ENCODE measurements at places on chromosomes 5 and 9.

DNA sequence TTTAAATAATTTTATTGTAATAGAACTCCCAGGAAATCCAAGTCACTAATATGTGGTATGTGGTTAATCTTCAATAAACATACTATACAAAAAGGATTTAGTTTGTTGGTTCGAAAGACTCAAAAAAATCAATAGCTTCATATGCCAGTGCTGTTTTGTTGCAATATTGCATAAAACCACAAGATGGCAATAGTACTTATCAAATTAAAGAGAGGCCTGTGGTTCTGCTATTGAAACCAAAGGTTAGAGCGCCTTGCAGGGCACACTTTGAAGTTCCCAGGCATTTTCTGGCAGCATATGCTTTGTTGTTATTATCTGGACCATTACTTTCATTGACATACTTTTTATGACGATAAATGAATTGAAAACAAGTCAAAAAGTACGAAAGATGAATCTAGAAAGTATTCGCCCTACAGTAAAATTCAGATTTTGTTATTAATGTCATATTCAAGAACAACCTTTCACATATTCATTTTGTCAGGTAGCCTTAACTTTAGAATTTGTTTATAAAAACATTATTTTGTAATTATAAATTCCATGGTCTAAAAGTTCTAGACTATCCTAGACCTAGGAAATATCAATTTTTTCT lies 316.3 kb downstream of the MCTP1 start:
- DNase-seq, result peak; percentile 4

DNA sequence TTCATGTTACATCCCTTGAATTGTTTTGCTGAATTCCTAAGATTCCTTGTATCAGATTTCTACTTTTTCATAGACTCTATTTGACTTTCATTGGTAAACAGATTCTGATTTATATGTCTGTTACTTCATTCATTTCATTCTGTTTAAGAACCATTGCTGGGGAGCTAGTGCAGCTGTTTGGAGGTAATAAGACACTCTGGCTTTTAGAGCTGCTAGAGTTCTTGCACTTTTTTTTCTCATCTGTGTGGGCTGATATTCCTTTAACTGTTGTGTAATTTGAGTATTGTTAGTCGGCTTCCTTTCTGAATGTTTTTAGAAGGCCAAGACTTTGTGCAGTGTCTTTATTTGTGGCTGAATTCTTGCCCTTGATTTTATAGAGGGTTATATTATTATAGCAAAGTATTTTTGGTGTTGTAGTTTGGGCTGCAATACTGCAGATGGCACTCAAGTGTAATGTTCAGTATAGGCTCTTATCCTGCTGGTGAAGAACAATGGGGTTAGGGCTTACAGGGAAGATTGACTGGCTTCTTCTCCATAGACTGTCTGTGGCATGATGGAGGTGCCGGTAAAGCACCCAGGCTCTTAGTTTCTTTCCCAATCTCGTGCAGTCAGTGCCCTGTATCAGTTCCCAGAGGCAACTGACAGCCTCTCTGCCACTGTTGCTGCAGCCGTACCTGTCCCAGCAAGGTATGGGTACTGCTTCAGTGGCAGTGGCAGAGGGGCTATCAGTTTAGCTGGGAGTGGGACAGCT lies 162.2 kb downstream of the OXCT1 start:
- DNase-seq, result peak; percentile 15

DNA sequence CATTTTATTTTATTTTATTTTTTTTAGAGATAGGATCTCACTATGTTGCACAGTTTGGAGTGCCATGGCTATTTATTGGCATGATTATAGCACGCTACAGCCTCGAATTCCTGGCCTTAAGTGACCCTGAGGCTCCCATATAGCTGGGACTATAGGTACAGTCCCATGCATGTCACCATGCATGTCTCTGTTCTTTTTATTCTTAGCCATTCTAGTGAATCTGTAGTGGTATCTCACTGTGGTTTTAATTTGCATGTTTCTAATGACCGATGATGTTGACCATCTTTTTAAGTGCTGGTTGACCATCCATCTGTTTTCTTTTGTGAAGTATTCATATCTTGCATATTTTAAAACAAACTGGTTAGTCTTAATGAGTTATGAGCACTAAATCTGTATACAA lies 76.1 kb downstream of the SLC44A1 start:
- DNase-seq, result no peak

DNA sequence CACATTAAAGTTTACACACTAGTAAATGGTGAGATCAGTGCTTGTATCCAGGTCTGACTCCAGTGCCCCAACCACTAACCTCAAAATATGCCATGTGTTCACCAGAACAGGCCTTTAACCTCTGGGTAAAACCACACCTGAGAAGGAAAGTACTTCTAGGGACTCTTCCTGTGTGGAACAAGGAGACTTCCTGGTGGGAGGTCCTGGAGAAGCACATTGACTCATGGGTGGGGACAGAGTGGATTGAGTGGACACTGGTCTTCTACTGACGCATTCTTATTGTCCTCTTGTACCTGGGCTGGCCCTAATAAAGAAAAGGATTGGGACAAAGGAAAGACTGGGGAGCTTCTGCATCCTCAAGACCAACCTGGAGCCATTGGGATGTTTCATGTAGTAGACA lies 43.4 kb downstream of the ANGPTL2 start:
- no peak for DNase-seq

DNA sequence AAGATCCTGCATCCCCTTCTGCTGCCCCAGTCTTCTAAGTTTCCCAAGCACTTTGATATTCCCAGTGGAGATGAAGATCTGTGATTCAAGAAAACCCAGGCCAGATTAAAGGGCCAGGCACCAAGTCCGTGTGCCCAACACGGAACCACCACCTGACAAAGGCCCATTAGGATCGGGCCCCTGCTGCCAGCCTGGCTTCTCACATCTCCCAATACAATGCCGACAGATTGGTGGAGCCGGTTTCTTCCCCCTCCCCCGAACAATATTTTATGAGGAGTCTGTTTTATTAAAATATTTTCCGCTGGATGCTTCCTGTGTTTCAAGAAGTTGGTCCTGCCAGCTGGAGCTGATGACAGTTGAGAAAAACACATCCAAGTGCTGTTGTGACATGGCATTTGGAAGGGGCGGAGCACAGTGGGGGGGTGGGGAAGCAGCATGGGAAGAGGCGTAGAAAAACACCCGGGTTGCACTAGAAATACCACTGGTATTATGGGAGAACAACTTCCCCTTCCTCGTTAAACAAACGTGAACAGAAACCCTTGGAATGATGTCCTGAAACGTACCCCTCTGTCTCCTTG lies 45.0 kb downstream of the CRB2 start:
- no peak for DNase-seq

GRCh38 chr9:107571148-107571547 lies 81.6 kb upstream of the KLF4 start:
- no peak for DNase-seq

DNA sequence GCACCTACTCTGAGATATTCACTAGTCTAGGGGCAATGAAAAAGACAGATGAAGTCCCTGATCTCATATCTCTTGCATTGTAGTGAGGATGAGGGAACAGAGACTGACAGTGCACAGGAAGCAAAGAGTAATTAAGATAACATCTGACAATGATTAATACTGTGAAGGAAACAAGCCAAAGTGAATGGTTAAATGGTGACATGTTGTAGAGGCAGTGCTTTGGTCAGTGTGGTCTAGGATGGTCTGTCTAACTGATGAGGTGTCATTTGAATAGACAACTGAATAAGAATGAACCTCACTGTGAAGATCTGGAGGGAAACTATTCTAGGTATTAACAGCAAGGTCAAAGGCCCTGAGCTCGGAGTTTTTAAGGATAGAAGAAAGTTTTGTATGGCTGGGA lies 333.3 kb upstream of the GRIA1 start:
- DNase-seq, result no peak

DNA sequence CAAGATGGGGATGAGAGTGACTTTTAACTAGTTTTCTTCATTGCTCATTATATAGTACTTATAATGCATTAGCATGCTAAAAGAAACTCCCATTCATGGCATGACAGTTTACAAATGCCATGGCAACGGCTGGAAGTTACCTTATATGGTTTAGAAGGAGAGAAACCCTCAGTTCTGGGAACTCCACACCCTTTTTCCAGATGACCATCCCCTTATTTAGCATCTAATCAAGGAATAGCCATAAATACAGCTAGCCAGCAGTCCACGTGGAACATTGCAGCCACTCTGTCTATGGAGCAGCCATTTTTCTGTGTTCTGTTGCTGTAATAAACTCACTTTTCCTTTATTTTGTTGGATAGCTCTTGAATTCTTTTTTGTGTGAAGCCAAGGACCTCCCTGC lies 1137.8 kb downstream of the CDH18 start:
- DNase-seq, result no peak

- DNase-seq, result no peak
Observed at GRCh38 chr5:76528547-76529331, 94.5 kb downstream of the F2RL2 start.

GRCh38 chr5:133247881-133248624 lies 196.2 kb downstream of the HSPA4 start:
- no peak for DNase-seq

DNA sequence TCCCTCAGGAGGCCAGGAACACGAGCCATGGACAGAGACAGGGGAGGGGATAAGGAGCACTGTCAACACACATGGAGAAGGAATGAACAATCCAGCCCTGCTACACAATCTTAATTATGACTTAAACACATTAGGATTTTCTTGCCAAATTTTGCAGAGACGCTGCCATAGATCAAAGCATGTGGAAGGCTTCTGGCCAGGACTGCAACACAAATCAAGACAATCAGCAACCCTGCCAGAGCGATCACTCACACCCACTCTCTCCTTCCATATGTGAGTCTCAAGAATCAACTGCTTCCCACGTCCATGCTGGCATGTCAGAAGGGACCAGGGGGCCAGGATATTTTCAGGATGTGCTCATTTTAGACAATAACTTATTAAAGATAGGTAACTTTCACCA lies 85.6 kb downstream of the ROR2 start:
- no peak for DNase-seq

DNA sequence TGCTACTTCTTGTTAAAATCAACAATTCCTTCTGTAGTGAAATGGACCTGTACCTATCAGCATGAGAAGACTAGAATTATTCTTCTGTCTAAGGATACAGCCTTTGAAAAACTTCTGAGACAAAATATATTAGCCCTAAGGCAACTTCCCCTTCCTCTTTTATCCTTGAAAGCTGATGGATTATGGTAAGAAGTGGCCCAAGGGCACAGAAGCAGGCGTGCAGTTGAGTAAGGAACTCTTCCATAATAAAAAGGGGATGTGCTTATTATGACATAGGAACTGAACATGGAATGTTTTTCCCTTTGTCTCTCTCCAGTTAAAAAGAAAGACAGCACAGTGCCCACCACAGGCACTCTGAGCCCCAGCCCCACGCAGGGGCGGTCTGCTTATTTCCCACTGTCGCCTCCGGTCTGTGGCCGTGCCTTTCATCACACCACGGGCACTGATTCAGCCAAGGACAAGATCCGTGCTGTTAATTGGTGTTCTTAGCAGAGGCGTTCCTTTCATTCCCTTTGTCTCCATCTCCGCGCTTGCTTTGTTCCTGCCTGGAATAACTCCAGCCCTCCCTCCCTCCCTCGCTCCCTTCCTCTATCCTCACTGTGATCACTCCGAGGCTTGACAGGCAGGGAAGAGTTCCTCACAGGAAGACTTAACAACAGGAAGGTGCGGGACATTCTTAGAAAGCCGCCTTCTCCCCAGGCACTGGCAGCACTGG lies 135.9 kb upstream of the OTULINL start:
- no peak for DNase-seq

- peak; percentile 77 for DNase-seq
Observed at GRCh38 chr5:176784218-176785165, 25.9 kb upstream of the UNC5A start.

DNA sequence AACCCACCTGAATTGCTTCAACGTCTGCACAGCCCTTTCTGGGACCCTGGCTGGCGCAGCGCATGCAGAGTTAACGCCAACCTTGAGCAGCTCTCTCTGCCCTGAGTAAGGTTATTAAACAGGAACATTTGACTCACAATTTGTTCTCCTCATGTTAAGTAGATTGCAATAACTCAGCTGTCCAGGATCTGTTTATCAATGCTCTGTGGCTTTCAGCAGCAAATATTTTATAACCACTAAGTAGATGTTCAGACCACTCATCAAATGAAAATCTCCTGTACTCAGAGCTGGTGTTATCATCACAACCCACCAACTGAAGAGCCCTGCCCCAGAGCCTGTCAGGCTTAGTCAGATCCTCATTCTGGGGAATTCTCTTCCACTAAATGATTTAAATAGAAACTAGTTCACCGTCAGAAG lies 403.0 kb downstream of the ZNF608 start:
- DNase-seq, result no peak

DNA sequence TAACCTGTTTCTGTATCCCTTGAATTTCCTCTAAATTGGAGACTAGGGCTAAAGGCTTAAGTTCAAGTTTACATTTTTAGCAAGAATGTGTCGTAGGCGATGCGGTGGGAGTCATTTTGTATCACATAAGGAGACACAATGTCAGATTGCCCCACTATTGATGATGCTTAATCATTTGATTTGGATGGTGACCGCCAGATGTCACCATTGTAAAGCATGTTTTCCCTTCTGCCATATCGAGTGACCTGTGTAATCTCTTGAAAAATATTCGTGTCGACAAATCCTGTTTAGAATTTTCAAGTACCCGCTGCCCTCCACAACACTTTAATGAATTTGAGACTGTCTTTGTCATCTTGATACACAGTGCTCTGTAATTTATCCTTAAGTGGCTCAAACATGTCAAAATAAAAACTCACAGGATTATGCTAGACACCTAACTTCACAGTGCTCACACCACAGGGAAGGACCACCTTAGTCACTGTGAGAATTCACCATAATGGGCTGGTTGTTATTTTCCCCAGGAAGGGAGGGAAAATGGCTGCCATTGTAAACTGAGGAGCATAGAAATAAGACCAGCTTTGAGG lies 34.5 kb upstream of the SLC46A2 start:
- DNase-seq, result peak; percentile 57

GRCh38 chr5:171593976-171594375 lies 174.5 kb downstream of the FGF18 start:
- peak; percentile 81 for DNase-seq

DNA sequence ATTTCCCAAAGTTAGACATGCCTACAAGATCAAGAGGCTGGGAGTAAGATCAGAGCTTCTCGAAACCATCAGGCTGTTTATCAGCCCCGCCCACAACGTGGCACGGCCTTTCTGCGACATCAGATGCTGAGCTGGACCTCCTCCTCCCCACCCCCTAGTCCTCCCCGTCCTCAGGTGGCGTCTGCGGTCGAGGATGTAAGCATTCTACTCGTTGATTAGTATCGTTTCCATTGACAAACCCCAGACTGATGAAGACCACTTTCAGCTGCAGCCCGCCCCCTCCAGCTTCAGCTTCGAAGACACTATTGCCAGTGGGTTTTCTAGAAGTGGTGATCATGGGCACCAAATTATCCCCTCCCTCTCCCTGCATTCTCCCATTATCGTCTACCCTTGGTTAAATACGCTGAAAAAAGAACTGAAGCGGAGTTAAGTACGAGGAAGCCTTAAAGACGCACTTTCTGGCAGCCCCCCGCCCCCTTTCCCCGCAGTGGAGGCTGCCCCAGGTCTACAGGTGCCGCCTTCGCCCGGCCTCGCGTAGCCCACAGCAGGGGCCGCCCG lies 1.1 kb downstream of the PPIC start:
- DNase-seq, result no peak

Data from NCI-H524 treated with DMSO at 0.1 percent for 48 hours (cell line).